ENCODE measurements at places on chromosomes 7 and 10.
A peak's percentile ranks its signal among the peaks of the same experiment; 100 is the strongest.

DNA sequence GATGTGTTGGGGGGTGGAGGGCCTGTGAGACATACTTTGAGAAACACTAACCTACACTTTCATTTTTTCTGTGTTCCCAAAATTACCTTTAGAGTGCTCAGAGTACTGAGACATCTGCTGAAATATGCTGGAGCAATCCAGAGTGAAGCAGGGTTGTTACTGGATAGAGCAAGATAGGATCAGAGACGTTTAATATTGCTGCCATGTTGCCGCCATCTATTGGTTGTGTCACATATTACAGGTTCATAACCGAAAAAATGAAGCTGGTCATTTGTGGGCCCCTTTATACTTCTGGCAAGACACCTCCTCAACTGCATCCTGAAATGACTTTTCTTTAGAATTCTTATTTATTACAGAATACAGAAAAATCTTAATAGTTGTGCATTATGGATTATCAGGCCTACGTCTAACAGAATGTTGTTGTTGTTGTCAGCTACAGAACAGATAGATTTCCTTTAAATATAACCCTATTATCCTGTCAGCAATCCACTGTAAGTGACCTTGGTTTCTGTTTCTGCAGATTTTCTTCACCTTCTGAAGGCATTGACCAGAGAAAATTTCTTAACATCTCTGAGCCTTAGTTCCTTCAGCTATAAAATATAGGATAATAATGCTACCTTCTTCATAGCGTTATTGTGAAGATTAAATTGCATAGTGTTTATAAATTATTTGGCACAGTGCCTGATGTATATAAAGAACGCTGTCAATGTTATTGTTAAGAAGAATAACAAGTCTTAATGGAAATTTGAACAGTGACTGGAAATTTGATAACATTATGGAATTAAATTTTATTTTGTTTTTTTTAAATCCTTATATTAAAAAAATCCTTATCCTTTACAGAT lies 16.2 kb upstream of the DLD start:
- peak; percentile 77 for DNase-seq

- no peak for DNase-seq
Measured at GRCh38 chr7:144908943-144909556, 73.2 kb upstream of the TPK1 start.

GRCh38 chr7:12653110-12653509 lies 34.3 kb upstream of the ARL4A start:
- DNase-seq: no peak

DNA sequence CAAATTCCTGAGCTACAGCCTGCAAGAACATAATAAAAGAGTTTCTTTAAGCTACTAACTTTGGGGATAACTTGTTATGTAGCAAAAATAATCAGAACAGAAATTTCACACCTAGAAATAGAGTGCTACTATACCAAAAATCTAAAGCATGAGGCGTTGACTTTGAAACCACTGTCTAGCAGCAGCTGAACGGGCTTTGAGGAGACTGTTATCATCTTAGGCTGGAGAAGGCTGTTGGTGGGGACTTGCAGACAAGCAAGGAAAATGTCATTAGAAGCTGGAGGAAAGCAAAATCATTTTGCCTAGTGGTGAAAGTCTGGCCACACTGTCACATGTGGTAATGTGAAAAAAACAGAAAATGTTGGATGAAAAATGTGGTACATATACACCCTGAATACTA lies 48.4 kb upstream of the ST8SIA6 start:
- DNase-seq: no peak

DNA sequence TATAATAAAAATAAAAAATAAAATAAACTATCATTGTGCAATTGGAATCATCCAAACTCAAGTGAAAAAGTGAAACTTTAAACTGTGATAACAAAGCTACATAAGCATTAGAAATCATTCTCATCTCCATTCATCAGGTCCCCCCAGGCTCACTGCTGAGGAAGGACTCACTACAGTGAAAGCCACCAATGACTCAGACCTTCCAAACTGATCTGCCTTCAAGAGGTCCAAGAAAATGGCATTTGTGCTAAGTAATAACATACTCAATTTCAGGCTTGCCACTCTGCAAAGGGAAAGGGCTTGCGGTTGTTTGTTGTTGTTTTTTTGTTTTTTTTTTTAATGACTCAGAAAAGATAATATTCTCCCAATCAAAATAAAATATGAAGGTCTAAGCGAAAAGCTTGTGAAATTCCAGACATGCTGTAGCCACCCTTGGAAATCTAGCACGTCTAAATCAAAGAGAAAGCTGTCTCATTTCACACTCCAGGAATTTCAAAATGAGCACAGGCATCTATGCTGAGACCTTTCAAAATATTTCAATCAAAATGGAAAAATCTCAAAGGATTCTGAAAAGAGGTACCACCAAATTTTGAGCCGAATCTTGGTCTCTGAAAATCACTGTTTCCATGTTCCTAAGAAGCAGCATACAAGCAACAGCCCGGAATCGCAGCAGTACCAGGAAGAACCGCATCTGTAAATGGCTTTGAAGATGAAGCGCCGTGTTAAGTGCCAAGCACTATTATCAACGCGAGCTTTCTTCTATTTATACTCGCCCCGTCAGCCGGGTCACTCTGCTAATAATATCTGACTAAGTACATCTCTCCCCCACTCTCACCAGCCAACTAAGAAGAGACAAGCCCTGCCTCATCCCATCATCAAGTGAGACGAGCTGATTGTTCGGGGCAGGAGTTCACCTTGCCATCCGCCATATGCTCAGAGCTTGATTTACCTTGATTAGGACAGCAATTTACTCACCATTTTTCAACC lies 13.5 kb downstream of the SFMBT2 start:
- DNase-seq: peak; percentile 39

DNA sequence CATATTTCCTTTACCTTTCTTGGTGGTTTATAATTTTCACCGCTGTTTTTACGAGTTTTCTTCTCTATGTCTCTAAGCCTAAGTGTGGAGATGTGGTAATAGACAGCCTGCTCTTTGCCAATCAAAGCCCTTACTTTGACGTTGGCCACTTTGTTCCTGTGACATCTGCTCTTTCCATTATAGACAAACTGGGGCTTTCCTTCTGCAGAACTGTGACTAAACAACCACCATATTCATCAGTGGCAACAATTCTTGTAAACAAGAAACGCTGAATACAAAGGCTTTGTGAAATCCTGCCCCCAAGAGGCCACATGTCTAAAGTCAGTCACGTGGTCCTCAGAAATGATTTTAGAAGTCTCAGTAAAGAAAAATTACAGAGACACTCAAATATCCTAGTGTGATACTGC lies 59.6 kb upstream of the CAPZA2 start:
- peak; percentile 78 for DNase-seq

DNA sequence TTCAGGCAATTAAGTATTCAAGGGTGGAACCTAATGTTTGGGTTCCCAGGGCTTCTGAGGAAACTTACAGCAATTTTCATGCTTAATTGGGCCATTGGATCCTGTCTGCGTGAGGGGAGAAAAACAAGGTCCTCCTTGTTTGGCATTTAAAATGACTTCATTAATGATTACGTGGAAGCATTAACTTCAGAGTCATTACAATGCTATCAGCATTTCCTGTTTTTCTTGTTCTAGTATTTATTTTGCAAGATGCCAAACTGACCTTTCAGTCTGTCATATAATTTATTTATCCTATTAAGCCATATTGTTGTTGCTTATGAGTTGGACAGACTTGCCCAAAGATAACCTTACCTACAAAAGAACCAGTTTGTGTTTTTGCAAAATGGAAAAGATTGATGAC lies 324.1 kb upstream of the LRRN3 start:
- no peak for DNase-seq

DNA sequence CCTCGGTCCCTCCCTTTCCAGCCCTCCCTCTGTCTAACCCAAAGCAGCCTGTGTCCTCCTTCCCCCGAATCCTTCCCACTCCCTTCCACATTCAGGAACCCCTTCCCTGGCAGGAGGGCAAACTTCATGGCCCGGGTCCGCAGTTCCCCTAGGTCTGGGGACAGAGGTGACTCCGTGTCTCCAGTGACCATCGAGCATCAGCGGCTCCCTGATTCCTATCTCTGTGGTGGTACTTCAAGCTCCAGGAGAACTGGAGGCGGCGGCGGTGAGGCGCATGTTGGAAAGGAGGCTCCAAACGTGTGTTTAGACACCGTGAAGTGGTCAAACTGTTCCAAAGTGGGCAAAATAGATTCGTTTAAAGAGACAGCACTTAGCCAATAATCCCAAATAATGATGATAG lies 148.1 kb downstream of the PAXIP1 start:
- no peak for DNase-seq

DNA sequence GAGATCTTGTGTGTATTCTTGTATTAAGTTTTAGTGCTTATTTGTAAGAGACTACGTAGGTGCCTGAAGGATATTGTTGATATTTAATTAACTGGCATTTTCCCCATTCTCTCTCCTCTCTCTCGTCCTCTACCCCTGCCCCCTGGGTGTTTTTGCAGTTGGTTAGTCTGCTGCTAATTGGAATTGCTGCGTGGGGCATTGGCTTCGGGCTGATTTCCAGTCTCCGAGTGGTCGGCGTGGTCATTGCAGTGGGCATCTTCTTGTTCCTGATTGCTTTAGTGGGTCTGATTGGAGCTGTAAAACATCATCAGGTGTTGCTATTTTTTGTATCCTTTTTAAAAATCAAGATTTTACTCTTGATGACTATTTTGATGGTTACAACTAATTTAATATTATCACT lies 22.5 kb downstream of the TSPAN13 start:
- no peak for DNase-seq
